ENCODE measurements at places on chromosomes 3 and 15.

DNA sequence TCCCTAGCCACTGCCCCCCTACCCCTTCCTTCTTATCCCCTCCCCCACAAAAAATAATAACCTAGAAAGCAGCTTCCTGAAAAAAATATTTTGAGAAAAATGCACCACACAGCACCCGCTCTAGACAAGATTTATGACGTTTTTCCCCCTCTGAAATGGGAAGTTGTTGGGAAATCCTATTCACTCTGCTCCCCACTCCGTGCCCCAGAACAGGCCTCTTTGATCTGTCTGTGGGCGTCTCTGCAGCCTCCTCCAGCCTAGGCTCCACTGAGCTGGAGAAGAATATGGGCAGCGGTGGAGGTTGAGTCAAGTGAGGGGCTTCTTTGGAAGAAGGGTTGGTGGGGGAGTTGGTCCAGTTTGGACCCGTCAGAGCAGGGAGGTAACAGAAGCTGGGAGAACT, 28.5 kb upstream of the POLG start:
- no peak for DNase-seq

- DNase-seq = no peak
Measured at GRCh38 chr3:100335434-100335833, 877 bp downstream of the NIT2 start.

- no peak for DNase-seq
Measured at GRCh38 chr3:15405448-15406050, 21.8 kb downstream of the METTL6 start.

GRCh38 chr3:192899540-192899982, 18.1 kb downstream of the MB21D2 start:
- no peak for DNase-seq

DNA sequence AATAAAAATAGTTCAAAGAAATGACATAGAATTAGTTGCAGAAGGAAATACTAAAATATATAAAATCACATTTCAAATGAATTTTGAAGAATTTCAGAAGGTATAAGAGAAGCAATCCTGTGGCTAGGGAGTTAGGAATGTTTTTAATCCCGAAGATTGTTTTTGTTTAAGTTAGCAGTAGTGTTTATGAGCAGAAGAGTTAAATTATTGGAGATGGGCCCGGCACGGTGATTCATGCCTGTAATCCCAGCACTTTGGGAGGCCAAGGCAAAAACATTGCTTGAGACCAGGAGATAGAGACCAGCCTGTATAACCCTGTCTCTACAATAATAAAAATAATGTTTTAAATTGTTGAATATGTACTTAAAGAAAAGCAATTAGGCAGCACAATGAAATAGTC, 432.5 kb downstream of the MFSD1 start:
- DNase-seq = no peak

- no peak for DNase-seq
Measured at GRCh38 chr3:53525765-53526703, 31.6 kb downstream of the CACNA1D start.

DNA sequence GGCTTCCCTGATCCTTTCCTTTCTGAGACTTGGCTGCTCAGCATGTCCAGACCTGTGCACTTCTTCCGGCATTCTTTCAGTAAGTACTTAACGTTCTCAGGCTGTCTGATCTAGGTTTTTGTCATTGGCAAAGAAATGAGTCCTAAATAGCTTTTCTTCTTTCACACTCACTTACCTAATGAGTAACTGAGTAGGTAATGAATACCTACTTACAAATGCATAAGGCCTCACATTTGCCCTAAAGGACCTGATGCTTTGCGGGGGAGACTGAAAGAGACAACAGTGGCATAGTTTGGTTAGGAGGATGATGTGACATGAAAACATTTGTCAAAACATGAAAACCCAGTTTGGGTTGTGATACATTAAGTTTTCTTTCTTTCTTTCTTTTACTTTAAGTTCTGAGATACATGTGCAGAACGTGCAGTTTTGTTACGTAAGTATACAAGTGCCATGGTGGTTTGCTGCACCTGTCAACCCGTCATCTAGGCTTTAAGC, 516.7 kb upstream of the CFAP20DC start:
- no peak for DNase-seq

- DNase-seq = no peak
Measured at GRCh38 chr3:179734497-179735281, 81.8 kb downstream of the USP13 start.

DNA sequence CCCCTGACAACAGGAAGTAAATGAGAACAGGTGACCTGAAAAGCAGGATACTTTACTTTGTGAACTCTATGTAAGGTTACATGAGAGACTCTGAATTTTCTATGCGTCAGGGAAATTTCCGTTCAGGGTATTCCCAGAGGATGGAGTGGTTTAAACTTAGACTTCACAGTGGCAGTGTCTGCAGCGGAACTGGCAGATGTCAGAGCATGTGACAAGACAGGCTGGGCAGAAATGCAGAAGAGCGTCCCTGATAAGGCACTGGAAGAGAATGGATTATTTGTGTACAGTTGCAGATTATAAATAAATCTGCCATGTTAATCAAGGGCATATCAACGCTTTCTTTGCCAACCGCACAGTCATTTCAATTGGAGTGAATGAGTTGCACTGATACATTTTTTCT, 598.4 kb upstream of the ZNF717 start:
- no peak for DNase-seq

DNA sequence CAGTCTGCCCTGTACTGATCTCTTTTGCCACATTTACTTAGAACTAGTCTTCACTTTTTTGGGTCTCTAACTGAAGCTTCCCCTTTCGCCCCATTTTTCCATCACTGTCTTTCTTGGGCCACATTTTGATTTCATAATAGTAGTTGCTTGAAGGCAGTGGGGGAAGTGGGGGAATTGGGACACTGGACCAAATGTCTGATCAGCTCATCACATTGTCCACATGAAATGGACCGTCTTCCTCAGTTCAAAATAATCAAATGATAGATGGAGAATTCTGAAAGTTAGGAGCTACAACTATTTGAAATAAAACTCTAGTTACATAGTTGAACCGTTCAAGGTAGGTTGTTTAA, 747 bp downstream of the PDCD6IP start:
- DNase-seq = no peak

- no peak for DNase-seq
Measured at GRCh38 chr3:72458375-72458774, 389.9 kb downstream of the SHQ1 start.

- no peak for DNase-seq
Measured at GRCh38 chr3:27431116-27431515, 53.1 kb downstream of the SLC4A7 start.

GRCh38 chr3:193744048-193744821, 151.2 kb downstream of the OPA1 start:
- DNase-seq = no peak

DNA sequence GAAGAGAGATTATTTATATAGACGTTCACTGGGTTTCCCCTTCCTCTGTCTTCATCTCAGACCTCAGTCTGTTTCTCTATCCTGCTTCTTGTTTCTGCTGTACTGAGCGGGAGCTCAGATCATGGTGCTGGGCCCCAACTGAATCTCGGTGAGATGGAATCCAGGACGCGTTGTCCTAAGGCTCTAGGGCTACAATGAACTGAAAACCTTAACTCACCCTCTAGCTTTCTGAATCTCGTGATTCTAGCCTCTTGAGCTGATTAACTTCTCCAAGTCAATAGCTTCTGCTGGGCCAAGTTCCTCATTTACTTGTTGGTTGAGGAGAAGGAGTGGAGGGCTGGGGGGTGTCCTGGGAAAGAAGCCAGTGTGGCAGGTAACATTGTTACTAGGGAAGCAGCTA, 32.7 kb upstream of the MAP3K13 start:
- no peak for DNase-seq

DNA sequence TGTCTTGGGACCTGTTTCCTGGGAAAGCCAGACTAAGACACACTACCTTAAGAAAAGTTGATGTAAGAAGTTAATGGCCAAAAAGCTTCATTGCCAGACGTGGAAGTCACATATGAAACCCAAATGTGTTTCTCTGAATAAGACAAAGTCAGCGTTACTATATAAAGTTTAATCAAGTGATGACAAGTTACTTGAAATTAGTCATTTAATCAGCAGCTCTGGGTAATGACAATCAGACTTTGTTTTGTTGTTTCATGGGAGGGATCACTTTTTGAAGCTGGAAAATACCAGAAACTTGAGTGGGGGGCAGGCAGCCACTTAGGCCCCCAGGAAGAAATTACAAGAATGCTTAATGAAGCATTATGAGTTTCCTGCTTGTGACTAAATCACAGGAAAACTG, 218.6 kb downstream of the PTPRG start:
- DNase-seq = no peak

DNA sequence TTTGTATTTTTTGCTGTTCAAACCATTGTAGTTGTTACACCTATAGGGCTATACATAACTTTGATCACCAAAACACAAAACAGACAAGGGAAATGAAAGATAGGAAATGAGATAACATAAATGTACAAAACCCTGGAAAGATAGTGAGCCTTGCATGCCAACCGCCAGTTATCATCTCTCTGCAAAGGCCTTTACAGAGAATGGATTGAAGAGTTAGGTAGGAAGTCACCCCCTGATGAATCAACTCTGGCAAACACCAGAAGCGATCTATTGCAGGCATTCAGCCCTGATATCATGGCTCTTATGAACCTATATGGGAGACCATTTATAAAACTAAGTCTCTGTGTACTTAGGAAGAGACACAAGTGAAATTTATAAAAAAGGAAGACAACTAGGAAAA, 588.0 kb downstream of the TUSC7 start:
- DNase-seq = no peak

- no peak for DNase-seq
Measured at GRCh38 chr15:87602371-87602770, 654.2 kb downstream of the NTRK3 start.

DNA sequence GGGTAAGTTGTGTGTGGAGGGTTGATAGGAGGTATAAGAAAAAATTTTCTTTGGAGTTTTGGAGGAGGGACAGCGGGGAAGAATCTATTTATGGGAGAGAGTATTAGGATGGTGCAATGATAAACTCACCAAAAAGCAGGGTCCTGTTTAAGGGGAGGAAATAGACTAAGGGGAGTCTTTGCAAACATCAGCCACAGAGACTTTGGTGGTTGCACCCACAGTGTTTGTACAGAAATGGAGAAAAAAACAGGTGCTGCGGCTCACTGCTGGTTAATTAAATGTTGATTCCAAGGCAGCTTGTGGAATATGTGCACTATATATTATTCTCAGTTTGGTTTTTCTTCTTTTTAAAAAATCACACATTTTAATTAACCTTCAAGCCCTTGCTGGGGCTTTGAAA, 182.1 kb downstream of the NECTIN3 start:
- no peak for DNase-seq

GRCh38 chr3:185942907-185943759, 5.3 kb upstream of the TRA2B start:
- DNase-seq = peak; percentile 76

DNA sequence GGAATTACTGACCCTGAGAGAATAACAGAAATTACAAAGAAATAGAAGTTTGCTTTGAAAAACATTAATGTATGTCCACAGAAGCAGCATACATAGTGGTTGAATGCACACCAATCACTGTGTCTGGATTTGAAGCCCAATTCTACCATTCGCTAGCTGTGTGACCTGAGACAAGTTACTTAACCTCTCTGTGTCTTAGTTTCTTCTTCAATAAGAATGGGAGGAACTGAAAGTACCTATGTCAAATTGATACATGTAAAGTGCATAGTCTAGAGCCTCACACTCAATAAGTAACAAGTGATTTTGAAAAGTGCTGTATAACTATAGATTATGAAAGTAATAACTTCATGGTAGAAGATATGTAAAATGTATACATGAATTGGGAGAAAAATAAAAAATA, 457.8 kb downstream of the FOXP1 start:
- no peak for DNase-seq

DNA sequence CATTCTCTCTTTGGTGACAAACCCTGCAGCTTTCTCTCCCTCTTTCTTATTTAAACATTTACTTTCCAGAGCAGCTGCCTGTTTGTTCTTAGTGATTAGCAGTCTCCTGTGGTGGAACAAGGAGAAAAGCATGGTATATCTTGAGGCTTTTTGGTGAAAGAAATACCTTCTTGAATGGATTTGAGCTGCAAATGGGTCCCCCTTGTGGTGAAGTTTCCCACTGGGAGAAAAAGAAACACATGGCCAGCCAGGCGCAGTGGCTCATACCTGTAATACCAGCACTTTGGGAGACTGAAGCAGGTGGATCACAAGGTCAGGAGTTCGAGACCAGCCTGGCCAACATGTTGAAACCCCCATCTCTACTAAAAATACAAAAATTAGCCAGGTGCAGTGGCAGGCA, 48.3 kb upstream of the ACP3 start:
- DNase-seq = no peak

DNA sequence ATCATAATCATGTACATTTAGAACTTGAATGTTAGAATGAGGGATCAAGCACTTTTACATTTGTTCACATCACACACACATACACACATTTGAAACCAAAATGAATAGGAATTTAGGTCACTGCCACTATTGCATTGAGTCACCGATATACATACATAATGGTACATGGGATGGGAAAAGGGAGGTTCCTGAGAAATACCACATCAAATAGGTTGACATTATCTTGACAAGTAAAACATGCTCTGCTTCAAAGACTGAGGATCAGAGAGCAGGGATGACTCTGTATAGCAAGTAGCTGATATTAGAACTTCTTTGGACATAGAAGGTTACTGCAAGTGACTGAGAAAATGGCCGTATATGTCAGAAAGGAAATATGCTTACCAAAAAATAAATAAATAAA, 847.2 kb downstream of the PLOD2 start:
- DNase-seq = no peak

- DNase-seq = no peak
Measured at GRCh38 chr15:87123676-87124382, 1044.2 kb downstream of the AGBL1 start.

- DNase-seq = no peak
Measured at GRCh38 chr3:11273891-11274291, 1.7 kb downstream of the ATG7 start.

- DNase-seq = no peak
Measured at GRCh38 chr15:36506733-36507356, 72.6 kb upstream of the CDIN1 start.

GRCh38 chr3:104553121-104553520, 813.6 kb upstream of the ALCAM start:
- DNase-seq = no peak

DNA sequence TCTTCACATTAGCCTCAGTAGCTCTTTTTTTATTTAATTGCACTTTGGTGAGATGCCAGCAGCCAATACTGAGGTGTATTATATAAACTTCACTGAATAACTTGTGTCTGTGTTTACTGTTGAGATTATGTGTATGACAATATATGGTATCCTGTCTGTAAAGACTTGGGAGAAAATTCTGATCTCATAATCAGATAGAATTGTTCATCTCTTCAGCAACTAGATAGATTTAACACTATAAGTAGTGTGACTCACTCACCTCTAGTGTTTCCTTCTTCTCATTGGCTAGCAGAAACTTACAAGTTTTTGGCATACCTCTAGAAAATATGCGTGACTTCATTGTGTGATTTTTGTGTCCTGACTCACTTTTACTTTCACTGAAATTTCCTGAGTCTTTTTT, 67.6 kb upstream of the TGFBR2 start:
- no peak for DNase-seq

GRCh38 chr3:192445770-192446644, 281.3 kb downstream of the FGF12 start:
- DNase-seq = peak; percentile 8

GRCh38 chr3:185789134-185789533, 35.7 kb downstream of the IGF2BP2 start:
- DNase-seq = no peak
